ENCODE measurements at places on chromosomes 6 and 20.
A peak's percentile ranks its signal among the peaks of the same experiment; 100 is the strongest.

DNA sequence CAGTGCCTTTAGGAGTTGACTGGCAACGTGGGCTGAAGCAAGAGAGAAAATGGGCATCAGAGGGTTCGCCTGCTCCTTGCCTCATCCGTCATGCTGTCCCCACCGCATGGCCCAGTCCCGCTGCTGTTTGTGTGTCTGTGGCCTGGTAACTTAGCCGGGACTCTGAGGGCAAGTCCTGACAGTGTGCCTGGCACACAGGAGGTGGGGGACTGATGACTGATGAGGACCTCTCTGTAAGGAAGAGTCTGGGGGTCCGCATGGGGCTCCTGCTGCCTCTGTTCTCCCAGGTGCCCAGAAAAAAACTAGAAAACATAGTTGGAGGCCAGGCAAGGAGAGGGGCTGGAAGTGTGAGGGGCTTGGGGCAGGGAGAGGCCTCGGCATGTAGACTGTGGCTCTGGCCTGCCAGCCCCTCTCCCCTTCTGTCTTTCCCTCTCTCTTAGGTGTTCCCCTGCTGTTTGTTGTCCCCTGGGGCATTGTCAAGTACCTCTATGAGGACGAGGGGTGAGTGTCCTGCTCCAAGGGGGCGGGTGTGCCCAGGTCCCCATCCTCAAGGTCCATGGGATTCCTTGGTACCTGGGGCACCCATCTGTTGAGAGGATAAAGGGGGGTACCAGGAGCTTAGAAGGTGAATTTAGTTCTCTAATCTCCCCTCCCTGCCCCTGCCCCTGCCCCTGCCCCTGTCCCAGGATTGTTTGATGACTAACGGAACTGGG lies 29.5 kb downstream of the GLP1R start:
- DNase-seq = no peak

GRCh38 chr6:53373638-53374037 lies 24.9 kb upstream of the ELOVL5 start:
- DNase-seq = no peak

- DNase-seq = peak; percentile 8
Observed at GRCh38 chr20:36792422-36792821, 18.9 kb upstream of the DSN1 start.

DNA sequence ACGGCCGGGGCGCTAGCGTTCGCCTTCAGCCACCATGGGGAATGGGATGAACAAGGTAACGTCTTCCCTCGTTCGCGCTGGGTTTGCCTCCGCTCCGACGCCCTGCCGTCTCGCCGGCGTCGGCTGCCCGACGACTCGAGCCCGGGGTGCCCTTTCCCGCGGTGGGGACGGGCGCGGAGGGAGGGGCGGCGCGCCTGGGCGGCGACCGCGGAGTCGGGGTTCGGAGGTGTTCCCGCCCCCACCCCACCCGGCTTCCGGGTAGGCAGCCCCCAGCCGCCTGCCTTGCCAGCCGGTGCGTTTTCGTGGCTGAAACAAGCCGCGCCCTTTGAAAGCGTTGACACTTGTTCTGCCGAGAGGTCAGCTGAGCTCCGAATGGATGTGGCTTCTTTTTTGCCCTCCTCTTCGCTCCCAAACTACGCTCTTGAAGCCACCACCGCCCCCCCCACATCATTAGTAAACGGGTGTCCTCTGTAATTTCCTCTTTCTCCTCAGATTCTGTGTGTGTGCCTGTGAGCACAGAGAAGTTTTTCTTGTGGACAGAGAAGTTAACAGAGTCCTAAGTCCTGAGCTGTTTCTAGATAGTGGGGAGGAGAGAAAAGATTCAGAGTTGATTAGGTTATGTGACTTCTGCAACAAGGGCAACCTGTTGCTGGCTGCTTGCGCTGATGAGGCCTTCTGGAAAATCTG lies 362 bp downstream of the DUSP22 start:
- DNase-seq = peak; percentile 74

DNA sequence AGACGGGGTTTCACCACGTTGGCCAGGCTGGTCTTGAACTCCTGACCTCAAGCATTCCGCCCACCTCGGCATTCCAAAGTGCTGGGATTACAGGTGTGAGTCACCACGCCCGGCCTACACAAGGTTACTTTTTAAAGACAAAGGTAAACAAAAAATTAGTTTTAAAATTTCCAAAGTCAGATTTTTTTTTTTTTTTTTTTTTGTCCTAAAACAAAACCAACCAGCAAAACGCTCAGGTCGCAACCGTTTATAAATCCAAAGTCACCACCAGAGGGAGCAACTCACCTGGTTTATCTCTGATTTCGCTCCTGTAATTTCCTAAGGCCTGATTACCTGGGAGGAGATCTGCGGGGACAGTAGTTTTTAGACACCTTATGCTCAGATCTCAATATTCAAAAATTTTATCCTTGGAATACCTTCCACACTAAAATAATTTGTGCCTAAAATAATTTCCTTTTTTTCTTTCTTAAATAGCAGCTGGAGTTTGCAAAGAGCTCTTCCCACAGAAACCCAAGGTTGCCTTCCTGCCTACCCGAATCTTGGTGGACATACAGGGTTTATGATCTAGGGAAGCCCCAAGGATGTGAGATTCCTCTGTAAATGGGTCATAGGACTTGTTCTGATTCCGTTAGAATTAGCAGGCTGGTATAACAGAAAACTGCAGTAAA lies 19.8 kb upstream of the TREM1 start:
- peak; percentile 31 for DNase-seq

- no peak for DNase-seq
Observed at GRCh38 chr6:138032571-138032970, 74.6 kb downstream of the PERP start.

- no peak for DNase-seq
Observed at GRCh38 chr20:20609522-20609921, 102.9 kb downstream of the RALGAPA2 start.

DNA sequence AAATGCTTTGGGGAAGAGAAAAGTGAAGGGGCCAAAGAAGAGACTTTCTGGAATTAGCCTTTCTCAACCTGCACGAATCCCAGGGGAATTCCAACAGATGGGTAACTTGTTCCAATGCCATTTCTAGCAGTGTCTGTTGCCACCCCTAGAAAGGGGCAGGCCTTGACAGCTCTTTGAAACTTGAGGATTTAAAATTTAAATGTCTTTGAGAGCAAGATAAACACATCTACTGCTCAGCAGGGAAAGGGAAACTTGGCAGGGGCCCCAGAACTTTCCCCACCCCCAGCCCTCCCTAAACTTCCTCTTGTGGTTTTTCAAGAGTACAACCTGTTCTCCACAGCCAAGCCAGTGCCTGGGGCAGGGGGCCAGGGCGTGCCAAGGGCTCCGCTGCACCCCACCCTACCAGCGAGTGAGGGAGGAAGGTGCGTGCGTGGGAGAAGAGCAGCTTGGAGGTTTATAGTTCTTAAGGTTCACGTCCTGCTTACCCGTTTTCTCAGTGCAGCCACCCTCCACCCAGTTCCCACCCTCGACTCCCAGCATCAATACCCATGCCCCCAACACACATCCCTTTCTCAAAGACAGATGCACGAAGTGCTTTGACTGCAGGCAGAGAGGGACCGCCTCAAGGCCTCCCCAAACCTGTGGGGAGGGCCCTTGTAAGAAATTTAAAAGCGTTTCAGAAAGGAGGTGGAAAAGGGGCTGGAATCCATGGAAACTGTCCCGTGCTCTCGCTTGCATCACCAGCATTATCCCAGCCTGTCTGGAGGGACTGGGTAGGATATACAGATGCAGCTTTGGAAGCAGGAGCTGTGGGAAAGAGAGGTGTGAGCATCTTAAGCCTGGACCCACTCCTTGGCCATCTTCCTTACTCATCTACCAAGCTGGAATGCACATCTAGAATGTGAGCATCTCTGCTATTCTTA lies 4.5 kb upstream of the TAF8 start:
- DNase-seq = peak; percentile 67

GRCh38 chr6:136517002-136517401 lies 33.2 kb downstream of the MAP7 start:
- DNase-seq = no peak

DNA sequence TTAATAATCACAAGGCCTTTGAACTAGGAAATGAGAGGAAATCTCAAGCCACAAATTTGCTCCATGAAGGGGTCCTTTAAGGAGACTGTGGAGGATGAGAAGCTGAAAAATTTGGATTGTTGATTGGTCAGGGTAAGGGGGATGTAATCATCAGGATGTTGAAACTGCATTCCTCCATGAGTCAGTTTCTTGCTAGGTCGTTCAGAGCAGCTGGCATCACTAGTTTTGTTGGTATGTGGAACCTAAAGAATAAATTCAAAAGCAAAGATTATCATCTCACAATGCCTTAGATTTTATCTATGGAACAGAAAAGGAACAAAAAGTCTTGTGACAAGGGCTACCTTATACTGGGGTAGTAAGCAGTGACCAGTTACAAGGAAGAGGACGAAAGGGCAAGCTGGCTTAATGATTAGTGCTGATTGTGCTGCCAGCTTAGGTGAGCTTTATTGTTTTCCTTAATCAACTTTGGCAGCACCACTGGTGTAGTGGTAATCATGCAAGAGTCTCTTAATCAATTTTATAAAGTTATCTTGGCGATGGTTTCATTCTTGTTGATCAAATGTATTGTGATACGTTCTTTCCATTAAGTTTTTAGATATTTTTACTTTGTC lies 36.6 kb downstream of the CRISP2 start:
- no peak for DNase-seq
